ENCODE measurements at places on chromosomes 6 and 20.
A peak's percentile ranks its signal among the peaks of the same experiment; 100 is the strongest.

DNA sequence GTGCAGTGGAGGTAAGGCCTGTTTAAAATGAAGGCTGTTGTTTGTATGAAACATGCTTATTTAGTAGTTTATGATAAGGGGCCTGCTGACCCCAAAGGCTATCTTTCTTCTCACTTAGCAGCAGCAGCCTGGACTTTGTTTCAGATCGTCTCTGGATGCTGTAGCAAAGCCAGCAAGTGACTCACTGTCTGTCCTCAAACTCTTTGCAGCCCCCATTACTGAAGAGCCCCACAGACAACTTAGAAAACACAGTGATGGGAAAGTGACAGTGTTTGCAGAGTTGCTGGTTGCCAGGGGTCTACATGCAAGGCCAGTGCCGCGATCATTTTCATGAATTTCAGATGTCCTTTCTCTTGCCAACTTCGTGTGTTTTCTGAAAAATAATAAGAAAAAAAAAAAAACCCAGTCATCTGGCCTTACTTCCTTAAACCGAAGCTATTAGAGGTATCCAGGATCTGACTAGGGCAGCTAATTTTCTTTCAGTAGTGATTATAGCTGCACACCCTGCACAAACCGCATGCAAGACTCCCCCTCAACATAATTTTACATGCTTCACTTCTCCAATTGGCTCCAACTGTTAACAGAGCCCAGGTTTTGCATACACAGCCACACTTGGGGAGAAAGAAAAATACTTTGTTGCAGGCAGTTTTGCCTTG is 11.6 kb upstream of the F13A1 start:
- DNase-seq, result peak; percentile 42

DNA sequence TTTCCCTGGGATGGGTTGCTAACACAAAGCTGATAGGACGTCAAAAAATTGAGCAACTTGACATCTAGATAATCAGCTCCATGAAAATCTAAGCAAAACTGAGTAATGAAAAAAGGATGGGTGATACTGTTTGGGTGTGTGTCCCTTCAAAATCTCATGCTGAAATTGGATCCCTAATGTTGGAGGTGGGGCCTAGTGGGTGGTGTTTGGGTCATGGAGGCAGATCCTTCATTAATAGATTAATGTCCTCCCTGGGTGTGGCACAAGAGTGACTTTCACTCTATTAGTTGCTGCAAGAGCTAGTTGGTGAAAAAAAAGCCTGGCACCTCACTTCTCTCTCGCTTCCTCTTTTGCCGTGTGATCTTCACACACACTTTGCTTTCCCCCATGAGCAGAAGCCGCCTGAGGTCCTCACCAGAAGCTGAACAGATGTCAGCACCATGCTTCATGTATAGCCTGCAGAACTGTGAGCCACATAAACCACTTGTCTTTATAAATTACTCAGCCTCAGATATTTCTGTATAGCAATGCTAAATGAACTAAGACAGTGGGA is 160.9 kb downstream of the FRK start:
- no peak for DNase-seq

- DNase-seq, result no peak
Observed at GRCh38 chr6:44527181-44527580, 139.7 kb downstream of the CDC5L start.

GRCh38 chr6:37239950-37240713 is 17.4 kb upstream of the TBC1D22B start:
- peak; percentile 86 for DNase-seq

GRCh38 chr6:137871291-137871690 is 4.2 kb downstream of the TNFAIP3 start:
- no peak for DNase-seq

DNA sequence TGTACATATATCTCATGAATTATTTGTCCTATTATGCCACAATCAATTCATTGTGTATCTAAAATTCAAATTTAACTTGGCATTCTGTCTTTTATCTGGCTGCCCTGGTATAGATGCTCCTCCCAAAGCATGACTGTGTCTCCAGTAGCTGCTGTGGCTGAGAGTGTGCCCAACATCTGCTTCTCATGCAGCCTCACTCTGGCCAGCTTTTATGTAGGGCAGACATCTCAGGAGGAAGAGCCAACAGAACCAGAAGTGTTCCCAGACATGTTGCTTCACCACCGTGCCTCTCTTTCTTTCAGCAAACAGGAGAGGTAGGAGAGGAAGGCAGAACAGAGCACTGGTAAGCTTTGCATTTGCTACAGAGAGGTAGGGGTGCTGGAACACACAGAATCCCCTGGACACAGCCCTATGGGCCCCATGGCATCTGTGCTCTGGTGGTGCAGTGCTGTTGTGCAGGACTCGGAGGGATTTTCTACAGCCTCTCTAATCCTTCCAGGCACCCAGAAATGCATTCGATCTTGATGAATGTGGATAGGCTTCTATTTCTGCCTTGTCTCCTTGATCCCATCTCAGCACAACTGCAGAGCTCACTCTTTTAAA is 637.1 kb downstream of the UTRN start:
- DNase-seq, result no peak

DNA sequence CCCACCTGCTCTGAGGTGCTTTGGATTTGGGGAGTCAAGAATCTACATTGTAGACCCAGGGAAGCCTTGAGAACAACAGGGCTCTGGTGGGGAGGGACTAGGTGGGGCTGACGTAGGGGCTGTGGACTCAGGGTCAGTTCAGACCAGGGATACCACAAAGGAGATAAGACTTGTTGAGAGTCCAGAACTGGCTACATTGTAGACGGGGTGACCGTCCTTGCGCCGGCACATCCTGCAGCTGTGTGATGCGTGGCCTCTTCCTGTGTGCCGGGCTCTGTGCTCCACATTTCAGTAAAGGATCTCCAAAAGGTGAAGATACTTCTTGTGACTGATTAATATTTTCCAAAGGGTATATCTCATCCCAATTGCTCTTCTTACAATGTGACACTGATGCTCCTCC is 9.8 kb upstream of the TLDC2 start:
- DNase-seq, result no peak

DNA sequence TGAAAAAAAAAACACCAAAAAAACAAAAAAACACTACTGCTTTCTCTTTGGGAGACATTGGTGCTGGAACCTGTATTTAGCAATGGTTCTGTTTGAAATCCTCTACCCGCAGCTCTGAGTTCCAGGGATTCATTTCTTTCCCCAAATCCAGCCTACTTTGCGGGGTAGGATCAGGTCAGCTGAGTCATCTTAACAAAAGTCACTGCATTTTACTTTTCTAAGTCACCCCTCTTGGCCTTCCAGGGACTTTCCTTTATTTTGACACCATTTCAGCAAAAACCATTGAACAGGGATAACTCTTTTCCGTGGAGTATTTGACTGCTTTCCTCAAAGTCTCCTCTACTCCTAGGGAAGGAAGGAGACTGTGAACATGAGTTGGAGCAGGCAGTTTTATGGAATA is 837.6 kb downstream of the MAFB start:
- DNase-seq, result peak; percentile 40

- DNase-seq, result no peak
Observed at GRCh38 chr6:170233286-170234205, 57.3 kb downstream of the DLL1 start.

- peak; percentile 84 for DNase-seq
Observed at GRCh38 chr6:47741807-47742206, 40.0 kb upstream of the OPN5 start.

DNA sequence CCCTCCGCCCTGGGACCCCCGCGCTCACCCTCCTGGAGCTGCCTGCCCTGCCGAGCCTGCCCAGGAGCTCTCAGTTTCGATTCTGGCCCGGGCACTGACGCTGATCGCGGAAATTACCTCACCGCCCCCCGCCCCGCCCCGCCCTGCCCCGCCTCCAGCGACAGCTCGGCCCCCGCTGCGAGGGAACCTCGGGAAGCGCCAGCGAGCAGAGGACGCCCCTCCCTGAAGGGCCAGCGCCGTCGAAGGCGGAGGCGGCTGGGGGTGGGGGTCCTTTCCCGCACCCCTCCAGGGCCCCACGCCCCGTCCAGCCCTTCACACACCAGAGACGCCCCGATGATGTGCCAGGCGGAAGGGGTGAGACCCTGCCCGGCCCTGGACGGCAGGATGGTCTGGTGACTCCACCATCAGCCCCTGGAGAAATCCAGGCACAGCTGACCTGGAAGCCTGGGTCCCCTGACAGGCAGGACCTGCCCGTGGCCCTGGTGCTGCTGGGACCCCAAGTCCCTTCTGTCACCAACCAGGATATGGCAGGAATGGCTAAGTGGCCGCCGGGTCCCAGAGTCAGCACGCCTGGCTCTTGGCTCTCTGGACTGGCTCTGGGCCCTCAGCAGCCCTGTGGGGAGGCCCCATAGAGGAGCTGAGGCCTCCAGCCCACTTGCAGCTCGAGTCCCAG is at the start of gene HELZ2:
TSS of gene HELZ2 (minus strand) at position 84 of the 673 bp plus-strand sequence. CDS start 1,854 bp downstream, outside the sequence.
- peak; percentile 84 for DNase-seq

DNA sequence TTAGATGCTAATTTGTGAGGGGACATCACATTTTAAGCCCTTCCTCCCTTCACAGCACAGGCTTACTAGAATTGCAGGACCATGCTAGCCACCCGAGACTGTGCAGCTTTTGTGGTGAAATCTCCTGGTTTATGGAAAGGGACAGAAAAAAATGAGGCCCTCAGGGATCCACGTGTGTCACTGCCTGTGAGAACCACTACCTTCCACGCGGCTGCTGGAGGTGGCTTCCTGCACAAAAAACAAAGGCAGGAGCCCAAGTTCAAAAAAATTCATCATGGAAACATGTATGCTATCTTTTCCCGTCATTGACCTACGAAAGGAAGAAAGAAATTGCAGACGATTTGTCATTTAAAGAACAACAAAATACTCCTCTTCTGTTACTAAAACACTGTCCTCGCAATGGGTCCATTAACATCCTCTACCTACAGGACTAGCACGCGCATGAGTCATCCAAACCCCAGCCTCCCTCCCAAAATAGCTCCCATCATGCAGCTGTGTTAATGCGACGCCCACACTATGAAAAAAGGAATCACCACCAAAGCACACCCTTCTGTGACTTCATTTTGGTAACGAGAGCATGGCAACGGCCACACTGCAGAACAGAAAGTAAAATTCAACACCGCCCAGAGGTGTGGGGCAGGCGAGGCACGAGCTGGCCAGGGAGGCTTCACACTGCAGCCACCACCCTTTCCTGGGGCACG is 45.7 kb downstream of the RAMACL start:
- no peak for DNase-seq

Measured in astrocyte of the hippocampus (primary cell).